ENCODE measurements at places on chromosomes 4 and X.
A peak's percentile ranks its signal among the peaks of the same experiment; 100 is the strongest.

GRCh38 chr4:7661846-7662506, 227.2 kb upstream of the PSAPL1 start:
- DNase-seq = no peak

GRCh38 chr4:155353923-155354540, 22.7 kb downstream of the MAP9 start:
- DNase-seq = no peak

DNA sequence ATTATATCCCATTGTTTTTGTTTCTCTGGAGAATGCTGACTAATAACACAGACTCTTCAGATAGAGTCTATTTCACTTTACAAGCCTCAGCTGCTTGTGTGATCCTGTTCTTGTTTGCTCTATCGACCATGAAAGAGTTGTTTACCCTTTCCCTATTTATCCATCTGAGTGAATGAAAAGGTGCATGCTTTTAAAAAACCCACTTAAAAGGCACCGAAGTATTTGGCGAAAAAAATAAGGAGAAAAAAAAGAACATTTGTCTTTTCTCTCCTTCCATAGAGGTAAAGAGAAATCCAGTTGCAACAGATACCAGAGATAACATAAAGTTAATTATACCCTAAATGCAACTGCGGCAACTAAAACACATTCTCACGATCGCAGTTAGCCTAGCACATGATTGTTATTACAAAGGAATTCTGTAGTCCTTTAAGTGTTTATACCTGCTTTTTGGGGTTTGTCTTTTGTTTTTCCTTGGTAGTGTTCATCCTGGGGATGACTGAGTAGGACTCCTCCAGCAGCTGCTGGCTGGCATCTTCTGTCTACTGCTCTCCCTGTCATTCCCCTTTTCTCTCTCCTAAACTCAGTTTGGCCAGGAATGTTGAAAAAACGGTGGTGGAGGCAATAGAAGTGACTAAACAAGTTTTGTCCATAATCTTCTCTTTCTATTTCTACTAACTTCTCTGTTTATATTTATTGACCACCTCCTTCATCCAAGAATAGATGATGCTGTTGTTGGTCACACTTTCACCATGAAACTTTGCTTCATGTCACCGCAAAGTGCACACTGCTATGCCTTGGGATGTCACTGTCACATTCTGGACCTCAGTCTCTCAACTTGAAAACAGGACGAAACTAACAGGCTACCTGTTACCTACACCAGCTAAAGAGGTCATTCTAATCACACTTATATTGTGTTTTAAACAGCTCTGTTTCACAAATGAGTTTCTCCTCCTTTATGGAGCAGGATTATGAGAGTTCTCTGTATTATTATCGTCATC, 41.9 kb upstream of the FRAS1 start:
- no peak for DNase-seq

DNA sequence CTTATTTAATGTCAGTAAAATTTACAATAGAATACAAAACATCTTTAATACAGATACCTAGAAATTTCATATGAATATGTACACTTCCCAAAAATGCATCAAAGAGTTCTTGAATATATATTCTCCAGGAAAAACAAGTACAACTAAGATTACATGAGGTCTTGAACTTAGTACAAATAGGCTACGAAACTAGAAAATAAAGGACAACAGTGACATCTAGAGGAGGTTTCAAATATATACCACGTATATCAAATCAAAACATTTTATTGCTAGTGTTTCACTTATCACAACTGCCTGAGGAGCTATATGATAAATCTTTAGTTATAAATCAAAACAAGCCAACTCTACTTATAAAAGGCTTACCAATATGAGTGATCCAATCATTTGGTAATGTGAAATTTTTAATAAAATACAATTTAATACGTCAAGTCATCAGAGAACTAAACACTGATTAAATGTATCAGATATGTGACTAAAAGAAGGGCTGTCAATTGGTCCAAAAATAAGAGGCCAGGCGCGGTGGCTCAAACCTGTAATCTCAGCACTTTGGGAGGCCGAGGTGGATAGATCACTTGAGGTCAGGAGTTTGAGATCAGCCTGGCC, 36.6 kb downstream of the ANAPC10 start:
- DNase-seq = peak; percentile 66

DNA sequence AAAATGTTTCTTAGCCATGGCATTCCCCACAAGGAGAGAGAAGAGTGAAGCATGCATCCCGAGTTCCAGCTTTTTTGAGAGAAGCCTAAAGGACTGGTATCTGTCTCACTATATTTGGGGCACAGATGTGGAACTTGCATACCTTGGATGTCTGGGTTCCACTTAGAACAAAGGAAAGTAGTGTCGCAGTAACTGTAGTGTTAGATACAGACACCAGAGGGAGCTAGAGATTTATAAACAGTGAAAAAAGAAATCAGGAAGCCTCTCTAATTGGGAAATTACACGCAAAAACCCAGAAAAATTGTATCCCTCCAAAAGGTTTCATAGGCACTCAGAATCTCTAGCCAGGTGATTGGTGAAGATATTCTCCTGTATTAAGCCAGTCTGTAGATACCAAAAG, 34.4 kb downstream of the AGTR2 start:
- peak; percentile 12 for DNase-seq

DNA sequence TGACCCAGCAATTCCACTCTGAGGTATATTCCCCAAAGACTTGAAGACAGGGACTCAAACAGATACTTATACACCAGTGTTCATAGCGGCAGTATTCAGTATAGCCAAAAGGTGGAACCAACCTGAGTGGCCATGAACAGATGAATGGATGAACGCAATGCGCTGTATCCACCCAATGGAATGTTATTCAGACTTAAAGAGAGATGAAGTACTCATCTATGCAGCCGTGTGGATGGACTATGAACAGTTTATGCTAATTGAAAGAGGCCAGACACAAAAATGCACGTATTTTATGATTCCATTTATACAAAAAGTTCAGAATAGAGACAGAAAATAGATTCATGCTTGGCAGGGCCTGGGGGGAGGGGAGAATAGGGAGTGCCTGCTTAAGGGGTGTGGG, 26.3 kb downstream of the PRPS2 start:
- no peak for DNase-seq

DNA sequence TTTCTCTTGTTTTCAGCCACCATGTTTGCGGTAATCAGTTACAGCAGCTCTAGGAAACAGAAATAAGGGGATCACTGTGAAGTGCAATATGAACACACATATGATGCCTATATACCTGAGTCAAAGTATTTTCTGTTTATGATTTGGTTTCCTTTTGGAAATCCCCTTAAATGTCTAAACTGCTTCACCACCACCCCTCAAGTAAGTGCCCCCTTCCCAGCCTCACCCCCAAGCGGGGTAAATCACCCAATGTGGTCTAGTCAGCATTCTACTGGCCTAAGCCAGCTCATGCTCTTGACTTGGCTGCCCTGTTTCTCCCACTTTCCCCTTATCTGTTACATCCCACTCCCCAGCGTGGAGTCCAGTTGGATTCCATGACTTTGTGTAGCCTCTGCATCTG, 176.5 kb downstream of the QDPR start:
- DNase-seq = no peak

DNA sequence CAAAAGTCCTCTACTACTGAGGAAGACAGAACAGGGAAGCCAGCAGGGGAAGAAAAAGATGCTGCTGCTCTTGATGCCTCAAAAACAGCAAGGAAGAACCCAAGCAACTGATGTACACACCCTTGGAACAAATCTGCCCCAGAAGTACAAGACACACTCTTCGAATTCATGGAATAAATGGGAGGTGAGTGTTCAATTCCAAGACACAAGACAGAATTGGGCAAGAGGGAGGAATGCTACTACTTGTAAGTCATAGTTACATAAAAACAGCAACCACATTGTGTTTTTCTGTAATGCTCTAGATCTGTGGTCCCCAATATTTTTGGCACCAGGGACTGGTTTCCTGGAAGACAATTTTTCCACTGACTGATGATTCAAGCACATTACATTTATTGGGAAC, 58.0 kb upstream of the H2AZ1 start:
- no peak for DNase-seq

GRCh38 chr4:163666332-163666873, 171.9 kb downstream of the TMA16 start:
- no peak for DNase-seq

DNA sequence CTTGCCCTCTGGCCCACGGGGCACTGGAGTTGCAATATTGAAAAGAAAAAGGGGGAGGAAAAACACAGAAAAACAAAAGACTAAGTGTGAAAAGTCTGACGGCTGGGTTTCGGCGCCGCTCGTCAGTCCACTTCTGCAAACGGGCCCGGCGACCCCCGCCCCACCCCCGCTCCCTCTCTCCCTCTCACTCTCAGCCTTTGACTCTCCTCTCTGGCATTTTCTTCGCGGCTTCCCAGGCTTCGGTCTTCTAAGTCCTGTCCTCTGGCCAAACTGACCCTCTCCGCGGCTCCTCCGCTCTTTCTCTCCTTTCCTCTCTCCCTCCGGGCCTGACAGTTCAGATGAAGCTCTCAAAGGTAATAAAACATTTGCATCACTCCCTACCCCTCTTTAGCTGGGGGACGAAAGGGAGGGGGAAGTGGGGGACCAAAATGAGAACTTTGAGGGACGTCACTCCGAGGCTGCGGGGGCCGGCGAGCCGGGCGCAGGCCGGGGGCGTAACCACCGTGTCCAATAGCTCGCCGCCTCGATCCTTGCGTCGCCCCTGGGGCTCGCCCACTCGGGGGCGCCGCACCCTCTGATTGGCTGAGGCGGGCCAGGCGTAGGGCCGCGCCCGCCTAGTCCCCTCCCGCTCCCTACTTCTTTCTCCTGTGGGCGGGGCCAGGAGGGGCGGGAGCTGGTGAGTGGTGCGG, at the start of gene NKX6-1:
Gene NKX6-1, minus strand, starts transcription at position 358 of the 689 bp plus-strand sequence. CDS start 1,064 bp downstream, outside the sequence.
- DNase-seq = no peak

- DNase-seq = no peak
Observed at GRCh38 chr4:115780268-115780667, 666.8 kb upstream of the NDST4 start.

DNA sequence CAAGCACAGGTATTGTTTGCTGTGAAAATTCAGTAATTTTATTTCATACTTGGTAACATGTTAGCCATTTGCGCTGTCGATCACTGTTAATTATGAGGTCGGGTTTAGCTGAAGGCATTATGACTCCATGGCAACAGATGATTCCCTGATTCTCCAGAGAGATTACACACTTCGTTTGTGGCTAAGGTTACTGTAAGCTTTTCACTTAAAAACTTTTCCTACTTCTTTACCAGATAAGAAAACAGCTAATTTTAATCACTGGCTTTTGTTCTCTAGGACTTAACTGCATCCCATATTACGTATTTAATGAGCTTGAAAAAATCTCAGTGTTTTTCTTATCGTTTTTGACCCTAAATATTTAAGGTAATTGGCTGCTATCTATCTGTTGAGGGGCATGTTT, 2.1 kb downstream of the GSTCD start:
- DNase-seq = no peak

GRCh38 chr4:28354880-28355656, 1494.4 kb downstream of the STIM2 start:
- DNase-seq = no peak

- DNase-seq = no peak
Observed at GRCh38 chr4:17265139-17265538, 246.8 kb downstream of the QDPR start.

- no peak for DNase-seq
Observed at GRCh38 chr4:159414305-159414704, 311.4 kb downstream of the RAPGEF2 start.

- DNase-seq = no peak
Observed at GRCh38 chr4:7627251-7628250, 192.8 kb upstream of the PSAPL1 start.

DNA sequence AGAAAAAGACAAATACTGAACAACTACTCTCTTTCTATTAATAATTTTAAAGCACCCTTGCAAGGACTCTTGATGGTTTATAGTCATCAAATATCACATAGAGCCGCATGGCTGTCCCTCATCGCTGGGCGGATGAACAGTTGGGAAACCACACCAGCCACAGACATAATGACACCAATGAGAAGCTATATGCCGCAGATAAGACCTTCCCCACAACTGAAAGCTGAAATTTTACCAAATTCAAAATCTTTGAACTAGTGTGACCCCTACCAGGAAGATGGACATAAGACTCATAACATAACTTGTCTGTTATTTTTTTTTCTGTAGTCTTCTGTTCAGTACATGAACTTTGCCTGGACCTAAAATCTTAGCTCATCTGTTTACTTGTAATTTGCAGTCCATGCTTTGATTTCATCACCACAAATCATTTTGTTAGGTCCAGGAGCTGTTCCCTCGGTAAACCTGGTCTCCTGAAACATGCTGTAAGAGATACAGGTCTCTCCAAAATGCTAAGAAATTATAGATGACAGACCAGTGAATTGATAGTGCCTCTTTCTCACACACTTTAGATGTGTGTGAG, 157.3 kb upstream of the RAPGEF2 start:
- no peak for DNase-seq

DNA sequence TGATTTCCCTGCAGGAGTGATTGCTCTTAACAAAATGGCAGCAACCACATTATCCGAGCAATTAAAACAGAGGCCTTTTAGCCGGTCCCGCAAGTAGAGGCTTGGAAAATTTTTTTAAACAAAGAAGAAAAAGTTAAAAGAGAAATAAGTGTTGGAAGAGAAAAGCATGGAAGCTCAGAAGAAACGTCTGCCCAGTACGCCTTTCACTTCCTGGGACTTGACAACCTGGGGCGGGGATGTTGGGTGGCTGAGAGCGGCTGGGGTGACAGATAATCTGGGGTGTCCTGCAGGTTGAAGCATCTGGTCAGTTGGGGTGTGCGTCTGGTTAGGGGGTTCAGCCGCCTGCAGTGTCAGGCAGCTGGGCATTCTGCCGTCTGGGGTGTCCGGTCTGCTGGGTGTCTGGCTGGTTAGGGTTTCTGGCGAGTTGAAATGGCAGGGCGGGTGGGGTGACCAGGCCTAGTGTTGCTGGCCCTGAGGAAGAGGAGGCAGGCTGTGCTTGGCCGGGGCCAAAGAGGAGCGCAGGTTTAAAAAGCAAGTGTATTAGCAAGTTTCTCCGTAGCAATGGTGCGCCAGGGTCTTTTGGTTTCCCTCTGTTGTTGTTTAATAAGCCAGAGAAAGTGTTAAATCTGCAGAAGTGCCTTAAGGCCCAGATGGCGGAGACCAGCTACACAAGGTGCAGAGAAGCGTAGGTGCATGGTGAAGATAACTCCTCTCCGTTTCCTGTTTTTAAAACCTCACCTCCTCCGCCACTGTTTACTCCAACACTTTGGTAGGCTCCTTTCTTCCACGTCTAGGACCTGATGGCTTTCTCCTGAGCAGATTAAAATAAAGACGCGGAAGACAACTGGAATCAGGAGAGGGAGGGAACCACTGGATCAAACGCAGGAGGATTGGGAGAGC, 5.6 kb downstream of the HAND2 start:
- no peak for DNase-seq

GRCh38 chrX:103949506-103949905, 12.9 kb upstream of the TMSB15B start:
- no peak for DNase-seq

- DNase-seq = no peak
Observed at GRCh38 chr4:26402458-26402857, 81.6 kb downstream of the RBPJ start.

GRCh38 chr4:76435528-76436319, 695 bp downstream of the SHROOM3 start:
- DNase-seq = no peak

DNA sequence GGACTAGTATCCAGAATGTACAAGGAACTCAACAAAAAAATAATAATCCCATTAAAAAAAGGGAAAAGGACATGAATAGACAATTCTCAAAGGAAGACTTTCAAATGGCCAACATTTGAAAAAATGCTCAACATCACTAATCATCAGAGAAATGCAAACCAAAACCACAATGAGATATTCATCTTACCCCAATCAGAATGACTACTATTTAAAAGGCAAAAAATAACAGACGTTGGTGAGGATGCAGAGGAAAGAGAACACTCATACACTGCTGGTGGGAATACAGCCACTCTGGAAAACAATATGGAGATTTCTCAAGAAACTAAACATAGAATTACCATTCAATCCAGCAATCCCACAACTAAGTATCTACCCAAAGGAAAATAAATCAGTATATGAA, 133.1 kb downstream of the KDR start:
- no peak for DNase-seq

All from G401 (cell line).